Stimulated activated CD8-positive, alpha-beta memory T cell treated with anti-CD3 and anti-CD28 coated beads, Interleukin-4, amount 100 ng/mL, for 4 hours (primary cell): ENCODE measurements at places on chromosomes 11 and 22.
A peak's percentile ranks its signal among the peaks of the same experiment; 100 is the strongest.

DNA sequence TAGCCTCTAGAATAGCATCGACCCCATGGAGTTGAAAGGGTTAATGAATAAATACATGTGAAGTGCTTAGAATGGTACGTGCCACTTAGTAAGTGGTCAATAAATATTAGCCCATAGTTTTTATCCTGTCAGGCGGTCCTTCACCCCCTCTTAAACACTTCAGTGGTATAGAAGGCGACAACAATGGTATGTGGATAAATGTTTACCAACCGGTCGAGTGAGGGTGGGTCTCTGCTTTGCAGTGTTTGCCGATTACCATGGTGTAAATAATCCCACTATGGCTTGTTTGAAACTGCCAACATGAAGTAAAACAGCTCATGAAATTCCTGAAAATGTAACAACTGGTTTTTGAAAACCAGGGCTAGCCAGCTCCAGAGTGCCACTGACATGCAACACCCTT is 541.2 kb downstream of the BUD13 start:
- DNase-seq: no peak

DNA sequence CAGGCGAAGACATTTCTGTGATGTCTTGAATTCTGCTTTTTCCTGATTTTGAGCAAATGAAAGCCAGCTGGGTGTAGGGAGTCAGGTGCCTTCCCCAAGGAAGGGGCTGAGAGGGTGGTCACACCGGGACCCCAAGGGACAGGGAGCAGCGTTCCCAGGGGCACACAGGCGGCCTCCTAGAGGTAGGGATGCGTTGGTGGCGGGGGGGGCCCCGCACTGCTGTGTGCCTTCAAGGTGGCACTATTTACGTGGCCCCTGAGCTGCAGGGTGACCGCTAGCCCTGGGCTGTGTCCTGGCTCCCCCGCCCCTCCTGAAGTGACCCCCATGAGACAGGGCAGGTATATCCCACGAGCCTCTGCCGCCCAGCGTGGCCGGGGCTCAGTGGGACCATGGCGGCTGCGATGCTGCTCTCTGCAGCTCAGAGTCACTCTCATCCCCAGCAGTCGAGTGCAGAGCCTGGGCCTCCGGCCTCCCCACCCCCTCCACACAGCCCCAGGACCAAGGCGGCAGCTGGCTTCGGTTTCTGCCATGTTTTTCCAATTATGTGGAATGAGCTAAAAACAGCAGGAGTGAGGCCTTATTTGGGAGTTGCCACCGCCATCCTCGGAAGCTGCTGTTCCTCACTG is 60.9 kb downstream of the LRP5 start:
- no peak for DNase-seq

GRCh38 chr11:106077609-106078455 is at the start of gene AASDHPPT:
Gene AASDHPPT (plus strand): TSS chr11:106077662. CDS start chr11:106077711, 49 bp downstream.
- no peak for DNase-seq

- DNase-seq: no peak
Observed at GRCh38 chr11:5807580-5807979, 1.1 kb upstream of the OR52N2 start.

- DNase-seq: no peak
Observed at GRCh38 chr11:78419327-78419726, 1.7 kb upstream of the GAB2 start.

GRCh38 chr11:36363361-36364268 is 67.5 kb downstream of the PRR5L start:
- DNase-seq: no peak

GRCh38 chr11:70036971-70037882 is 40.9 kb upstream of the ANO1 start:
- DNase-seq: no peak

GRCh38 chr22:25364736-25365241 is 145.3 kb downstream of the CRYBB2 start:
- no peak for DNase-seq

- no peak for DNase-seq
Observed at GRCh38 chr11:46038529-46038928, 82.7 kb downstream of the PHF21A start.

DNA sequence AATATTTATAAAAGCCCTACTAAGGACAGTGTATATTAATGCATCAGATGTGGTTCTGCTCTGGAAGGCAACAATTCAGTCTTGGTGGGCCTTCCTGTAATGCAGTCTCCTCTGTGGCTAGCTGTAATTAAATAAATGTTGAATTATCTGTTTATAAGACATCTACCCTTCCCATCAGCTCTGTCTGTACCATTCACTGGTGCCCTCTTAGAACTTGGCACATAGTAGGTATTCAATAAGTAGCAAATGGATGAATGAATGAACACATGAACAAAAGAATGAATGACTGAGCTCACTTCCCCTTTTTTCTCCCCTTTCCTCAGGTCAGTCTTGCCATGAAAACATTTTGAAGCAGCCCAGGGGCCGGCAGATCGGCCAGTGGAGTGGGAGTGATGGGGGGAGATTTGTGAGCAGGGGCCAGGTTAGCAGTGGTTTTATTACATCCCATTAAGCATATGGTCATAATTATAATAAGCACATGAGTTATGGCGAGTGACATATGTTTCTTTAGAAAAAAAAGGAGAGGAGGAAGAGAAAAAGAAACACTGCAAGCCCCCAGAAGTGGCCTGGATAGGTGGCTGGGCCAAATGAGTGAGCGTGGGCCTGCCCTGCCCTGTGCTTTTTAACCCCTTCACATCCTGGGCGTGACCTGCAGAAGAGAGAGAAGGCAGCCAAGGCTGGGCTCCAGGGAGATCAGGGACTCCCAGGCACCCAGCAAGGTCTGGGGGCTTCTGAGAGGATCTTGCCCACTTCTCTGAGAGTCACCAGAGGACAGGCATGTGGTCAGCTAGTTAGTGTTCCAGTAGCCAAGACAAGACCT is 48.6 kb upstream of the CD82 start:
- DNase-seq: no peak

GRCh38 chr22:35742342-35743100 is 24.8 kb downstream of the APOL5 start:
- no peak for DNase-seq

- no peak for DNase-seq
Observed at GRCh38 chr11:20089796-20090653, 70.2 kb downstream of the DBX1 start.

- peak; percentile 85 for DNase-seq
Observed at GRCh38 chr11:36289226-36289852, at the start of gene COMMD9. Gene COMMD9 (minus strand): TSS chr11:36289424. CDS start chr11:36289412, 12 bp downstream.

GRCh38 chr11:10265936-10266335 is 28.1 kb downstream of the SBF2 start:
- DNase-seq: no peak

- peak; percentile 5 for DNase-seq
Observed at GRCh38 chr11:130315354-130315970, 745 bp upstream of the ZBTB44 start.

DNA sequence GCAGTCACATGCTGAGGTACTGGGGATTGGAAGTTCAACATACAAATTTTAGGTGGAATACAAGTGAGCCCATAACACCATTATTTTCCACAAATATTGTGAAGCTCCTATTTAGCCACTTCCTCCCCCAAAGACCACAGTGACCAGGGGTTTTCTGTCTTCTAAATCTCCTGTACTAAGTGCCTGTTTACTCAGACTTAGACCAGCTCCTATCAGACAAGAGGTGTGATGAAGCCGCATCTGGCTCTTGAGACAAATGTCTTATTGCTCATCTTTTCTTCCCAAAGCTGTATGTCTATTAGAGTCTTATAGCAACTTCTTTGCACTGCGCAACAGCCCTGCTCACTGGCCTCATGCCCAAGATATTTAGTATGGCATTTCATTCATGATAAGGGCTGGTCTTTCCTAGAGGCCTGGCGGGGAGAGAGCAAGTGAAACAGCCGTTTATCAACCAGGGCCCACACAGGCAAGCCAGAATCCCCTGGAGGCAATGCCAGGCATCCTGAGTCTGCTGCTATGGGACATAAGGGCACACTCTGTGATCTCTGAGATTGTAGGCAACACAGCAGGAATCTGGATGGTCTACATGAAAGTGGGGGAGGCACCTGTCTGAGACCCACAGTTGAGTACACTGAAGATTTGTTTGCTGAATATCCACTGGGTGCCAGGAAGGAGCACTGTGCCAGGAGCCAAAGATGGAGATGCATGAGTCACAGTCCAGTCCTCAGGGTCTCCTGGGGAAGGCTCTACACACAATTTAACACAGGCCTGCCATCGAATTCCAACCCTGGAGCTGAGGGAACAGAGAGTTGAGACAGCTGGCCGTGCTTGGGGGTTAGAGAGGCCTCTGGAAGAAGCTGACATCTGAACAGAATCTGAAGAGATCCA is 78.5 kb upstream of the NCAM1 start:
- DNase-seq: no peak

GRCh38 chr11:57162179-57162898 is 19.4 kb upstream of the LRRC55 start:
- no peak for DNase-seq

GRCh38 chr11:128575174-128575960 is 12.0 kb downstream of the ETS1 start:
- no peak for DNase-seq

- no peak for DNase-seq
Observed at GRCh38 chr22:29307596-29308147, 1.2 kb downstream of the GAS2L1 start.

- no peak for DNase-seq
Observed at GRCh38 chr11:64865286-64866172, 12.9 kb downstream of the EHD1 start.

- DNase-seq: no peak
Observed at GRCh38 chr11:104925850-104926249, 27.6 kb upstream of the CASP12 start.

GRCh38 chr11:105000167-105000566 is 22.8 kb downstream of the CASP5 start:
- no peak for DNase-seq

- DNase-seq: no peak
Observed at GRCh38 chr22:27676545-27677213, 124.9 kb downstream of the MN1 start.

GRCh38 chr22:40541300-40541699 is 95.2 kb downstream of the MRTFA start:
- no peak for DNase-seq

DNA sequence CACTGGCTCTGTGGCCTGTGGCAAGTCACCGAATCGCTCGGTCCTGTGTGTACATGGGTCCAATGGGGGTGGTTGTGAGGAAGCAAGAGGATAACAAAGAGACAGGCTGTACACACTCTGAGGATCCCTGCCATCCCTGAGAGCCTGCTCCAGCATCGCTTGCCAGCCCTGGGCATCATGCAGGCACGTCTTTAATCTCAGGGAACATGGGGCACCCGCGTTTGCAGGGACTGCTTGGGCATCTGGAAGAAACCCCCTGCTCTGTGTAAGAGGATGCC is 1.3 kb upstream of the C1QTNF5 start:
- no peak for DNase-seq
